Effector CD4-positive, alpha-beta T cell (primary cell): ENCODE measurements at places on chromosomes 16 and 17.
A peak's percentile ranks its signal among the peaks of the same experiment; 100 is the strongest.

- DNase-seq = no peak
Measured at GRCh38 chr16:4515611-4516233, 22.9 kb downstream of the CDIP1 start.

- DNase-seq = no peak
Measured at GRCh38 chr17:28173031-28173561, 130.6 kb downstream of the NLK start.

DNA sequence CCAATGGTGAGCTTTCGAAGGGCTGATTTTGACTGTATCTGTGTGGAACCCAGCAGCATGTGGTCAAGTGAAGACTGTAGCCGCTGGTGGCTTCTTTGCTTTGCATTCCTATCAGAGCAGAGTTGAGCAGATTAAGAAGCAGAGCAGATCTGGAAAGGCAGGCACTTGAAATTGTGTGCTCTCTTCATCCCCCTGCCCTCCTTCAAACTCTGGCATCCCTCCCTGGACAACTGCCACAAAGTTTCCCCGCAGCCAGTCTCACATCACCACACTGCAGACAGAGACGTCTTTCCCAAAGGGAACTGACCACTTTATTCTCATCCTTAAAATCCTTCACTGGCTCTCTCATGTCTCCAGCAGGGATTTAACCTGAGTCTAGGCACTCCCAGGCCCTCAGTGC, 237.1 kb upstream of the DYNLRB2 start:
- no peak for DNase-seq

- DNase-seq = peak; percentile 87
Measured at GRCh38 chr16:23835390-23836077, at the start of gene PRKCB. Gene PRKCB (plus strand): TSS chr16:23835983.

- DNase-seq = no peak
Measured at GRCh38 chr16:23896832-23897821, 61.3 kb downstream of the PRKCB start.

GRCh38 chr16:85593494-85594221, 19.5 kb upstream of the GSE1 start:
- DNase-seq = no peak

DNA sequence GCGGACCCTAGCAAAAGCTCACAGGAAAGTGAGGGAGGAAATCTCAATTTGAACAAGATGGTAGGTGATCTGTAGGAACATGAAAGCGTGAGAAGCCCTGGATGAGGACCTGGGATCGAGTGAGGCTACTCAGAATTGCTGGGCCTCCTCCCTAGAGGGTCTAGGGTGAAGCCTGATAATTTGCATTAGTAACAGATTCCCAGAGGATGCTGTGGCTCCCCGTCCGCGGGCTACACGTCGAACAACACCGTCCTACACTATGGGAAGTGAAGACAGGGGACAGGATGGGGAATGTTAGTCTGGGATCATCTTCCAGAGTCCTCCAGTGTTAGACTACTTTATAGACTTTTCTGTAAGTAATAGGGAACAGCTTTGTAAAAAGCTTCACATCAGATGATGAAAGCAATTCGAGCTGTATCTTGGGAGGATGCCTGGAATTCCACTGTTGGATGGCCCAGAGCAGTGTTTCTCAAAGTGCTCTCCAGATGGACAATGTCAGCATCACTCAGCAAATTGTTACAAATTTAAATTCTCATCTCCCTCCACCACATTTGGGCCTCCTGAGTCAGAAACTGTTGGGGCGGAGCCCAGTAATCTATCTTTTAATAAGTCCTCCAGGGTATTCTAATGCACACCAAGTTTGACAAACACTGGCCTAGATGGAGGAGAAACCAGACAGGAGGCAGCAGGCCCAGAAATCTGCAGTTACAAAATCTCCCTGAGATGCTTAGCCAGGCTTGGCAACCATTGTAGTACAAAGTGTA, 6.5 kb downstream of the FNDC8 start:
- DNase-seq = no peak

GRCh38 chr16:65919145-65919985, 447.1 kb upstream of the CDH5 start:
- no peak for DNase-seq

- DNase-seq = no peak
Measured at GRCh38 chr16:104928-105327, 26.9 kb downstream of the MPG start.

- no peak for DNase-seq
Measured at GRCh38 chr17:2958706-2959222, 104.6 kb downstream of the OR1D5 start.

GRCh38 chr17:64426596-64426995, 22.3 kb upstream of the MILR1 start:
- no peak for DNase-seq

- DNase-seq = no peak
Measured at GRCh38 chr17:81488276-81488860, 24.2 kb downstream of the ACTG1 start.

DNA sequence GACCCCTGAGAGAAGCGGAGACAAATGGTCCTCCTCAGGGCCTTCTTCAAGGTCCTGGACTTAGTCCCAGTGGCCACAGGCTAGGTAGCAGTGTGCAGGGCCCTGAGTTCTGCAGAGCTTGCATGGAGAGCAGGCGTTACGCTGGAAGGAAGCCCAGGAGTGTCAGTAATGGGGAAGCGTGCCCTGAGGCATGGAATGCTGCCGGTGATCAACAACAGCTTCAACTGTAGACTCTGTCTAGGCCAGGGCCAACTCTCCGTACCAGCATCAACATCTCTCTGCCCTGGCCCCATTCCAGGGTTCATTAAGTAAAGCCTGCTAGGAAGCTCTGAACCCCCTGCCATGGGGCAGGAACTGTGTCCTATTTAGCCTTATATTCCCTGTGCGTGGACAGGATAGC, 568 bp upstream of the TNK1 start:
- DNase-seq = no peak

GRCh38 chr17:42459256-42459800, 650 bp downstream of the ATP6V0A1 start:
- no peak for DNase-seq

GRCh38 chr17:29205047-29205446, 24.8 kb upstream of the MYO18A start:
- DNase-seq = no peak

GRCh38 chr16:75101635-75102034, 14.9 kb downstream of the LDHD start:
- DNase-seq = no peak

- DNase-seq = no peak
Measured at GRCh38 chr16:57801809-57802340, 416 bp downstream of the KIFC3 start.

GRCh38 chr17:39607851-39608130, at the start of gene NEUROD2:
Gene NEUROD2 (minus strand): TSS chr17:39607920. CDS start chr17:39606599, 1,321 bp downstream.
- no peak for DNase-seq

GRCh38 chr17:78882540-78883088, 20.4 kb downstream of the CEP295NL start:
- DNase-seq = no peak

GRCh38 chr16:66471716-66472393, 44.8 kb downstream of the BEAN1 start:
- no peak for DNase-seq

DNA sequence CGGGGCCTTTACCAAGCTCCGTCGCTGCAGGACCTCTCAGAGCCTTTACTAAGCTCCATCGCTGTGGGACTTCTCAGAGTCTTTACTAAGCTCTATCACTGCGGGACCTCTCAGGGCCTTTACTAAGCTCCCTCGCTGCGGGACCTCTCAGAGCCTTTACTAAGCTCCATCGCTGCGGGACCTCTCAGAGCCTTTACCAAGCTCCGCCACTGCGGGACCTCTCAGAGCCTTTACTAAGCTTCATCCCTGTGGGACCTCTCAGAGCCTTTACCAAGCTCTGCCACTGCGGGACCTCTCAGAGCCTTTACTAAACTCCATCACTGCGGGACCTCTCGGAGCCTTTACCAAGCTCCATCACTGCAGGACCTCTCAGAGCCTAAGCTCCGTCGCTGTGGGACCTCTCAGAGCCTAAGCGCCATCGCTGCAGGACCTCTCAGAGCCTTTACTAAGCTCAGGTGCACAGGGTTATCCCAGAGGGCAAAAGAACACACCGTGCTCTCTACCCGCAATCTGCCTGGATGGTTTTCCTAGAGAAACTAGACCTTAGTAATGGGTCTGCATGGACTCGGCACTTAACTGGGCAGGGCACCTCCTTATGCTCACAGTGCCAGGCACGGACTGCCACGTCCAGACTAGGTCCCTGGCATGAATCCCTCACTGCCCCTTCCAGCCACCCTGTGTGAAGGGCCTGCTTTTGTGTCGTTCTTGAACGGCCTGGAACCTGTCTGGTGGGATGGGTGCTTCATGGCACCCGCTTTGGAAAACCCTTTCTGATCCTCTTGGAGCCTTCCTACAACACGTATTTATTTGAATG, 69.2 kb upstream of the DOC2B start:
- no peak for DNase-seq

DNA sequence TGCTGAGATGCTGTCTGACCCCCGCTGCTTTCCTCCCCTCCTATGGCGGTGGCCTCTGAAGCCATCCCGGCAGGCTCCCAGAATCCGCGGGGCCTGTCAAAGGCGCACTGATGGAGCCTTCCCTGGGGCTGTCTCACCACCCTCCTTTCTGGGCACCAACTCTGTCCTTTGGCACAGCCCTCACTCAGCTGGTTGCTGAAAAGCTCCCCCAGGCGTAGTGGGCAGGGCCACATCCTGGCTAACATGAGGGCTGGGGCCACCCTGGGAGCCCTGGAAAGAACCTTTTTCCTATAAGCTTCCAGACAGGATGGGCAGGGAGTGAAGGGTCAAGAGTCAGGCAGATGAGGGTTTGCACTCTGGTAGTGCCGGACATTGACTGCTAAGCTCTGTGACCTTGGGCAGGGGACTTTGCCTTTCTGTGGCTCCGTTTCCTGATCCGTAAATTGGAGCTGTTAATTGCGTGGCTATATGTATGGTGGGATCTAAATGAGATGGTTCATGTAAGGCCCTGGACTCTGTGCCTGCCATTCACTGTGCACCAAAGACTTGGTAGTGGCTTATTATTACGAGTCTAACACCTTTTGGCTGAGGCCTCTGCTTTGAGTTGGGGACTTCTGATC, 27.6 kb upstream of the LASP1NB start:
- DNase-seq = no peak

DNA sequence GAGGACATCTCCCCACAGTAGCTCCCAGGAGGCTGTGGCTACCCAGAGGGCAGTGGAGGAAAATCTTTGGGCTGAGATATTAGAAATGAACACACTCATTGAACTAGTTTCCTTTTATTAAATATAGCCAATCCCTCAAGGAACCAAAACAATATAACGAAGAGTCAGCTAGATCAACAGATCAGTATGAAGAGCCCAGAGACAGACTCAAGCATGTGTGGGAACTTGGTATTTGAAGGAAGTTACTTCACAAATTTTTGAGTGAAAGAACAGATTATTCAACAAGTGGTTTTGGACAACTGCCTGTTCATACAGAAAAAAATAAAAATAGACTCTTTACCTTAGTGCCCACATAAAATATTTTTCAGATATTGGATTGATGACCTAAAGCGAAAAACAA, 183.6 kb upstream of the PMFBP1 start:
- no peak for DNase-seq

DNA sequence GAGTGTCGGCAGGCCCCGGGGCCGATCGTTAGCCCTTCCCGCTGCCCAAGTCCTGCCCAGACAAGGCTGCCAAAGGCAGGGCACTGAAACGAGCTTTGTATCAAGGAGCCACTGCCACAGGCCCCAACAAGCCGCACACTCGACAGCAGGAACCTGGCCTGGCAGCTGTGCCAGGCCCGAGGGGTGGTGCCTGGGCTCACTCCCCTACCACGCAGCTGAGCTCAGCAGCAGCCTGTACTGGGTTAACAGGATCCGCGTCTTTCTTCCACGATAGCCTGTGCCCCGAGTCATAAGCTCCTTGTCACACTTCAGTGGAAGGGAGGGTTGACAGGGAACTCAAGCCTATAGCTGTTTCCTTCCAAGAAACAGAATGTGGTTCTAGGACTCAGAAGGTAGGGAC, 87.9 kb downstream of the ABR start:
- no peak for DNase-seq

DNA sequence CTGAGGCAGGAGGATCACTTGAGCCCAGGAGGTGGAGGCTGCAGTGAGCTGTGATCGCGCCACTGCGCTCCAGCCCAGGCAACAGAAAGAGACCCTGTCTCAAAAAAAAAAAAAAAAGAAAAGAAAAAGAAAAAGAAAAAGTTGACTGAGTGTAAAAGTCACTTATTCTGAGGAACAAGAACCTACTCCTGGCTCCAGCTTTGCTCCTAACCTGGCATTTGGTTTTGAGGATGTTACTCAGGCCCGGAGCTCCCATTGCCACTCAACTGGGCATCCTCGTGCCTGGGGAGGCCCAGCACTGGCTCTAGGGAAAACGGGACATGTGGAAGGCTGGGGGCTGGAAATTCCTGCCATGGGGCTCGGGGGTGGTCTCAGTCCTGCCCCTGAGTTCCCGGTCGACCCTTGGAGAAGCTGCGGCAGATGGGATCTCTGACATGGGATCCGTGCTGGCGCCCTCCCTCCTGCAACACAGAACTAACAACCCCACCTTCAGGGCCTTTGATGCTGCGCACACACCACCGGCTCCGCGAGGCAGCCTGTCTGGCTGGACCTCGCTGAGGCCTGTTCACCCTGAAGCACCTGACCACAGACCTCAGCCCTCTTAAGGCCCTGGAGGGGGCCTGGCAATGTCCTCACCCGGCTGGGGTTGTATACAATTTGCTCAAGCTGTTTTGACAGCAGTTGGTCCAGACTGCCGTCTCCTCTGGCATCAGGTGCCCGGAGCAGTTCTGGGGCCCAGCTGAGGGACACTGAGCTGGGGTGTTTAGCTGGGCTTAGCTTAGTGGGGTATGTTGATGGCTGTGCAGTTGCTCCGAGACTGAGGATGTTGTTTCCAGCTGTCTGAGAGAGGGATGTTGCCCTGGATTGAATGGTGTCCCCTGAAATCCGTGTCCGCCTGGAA, 12.3 kb downstream of the CD7 start:
- no peak for DNase-seq

GRCh38 chr17:697682-698081, 17.0 kb downstream of the VPS53 start:
- DNase-seq = no peak

DNA sequence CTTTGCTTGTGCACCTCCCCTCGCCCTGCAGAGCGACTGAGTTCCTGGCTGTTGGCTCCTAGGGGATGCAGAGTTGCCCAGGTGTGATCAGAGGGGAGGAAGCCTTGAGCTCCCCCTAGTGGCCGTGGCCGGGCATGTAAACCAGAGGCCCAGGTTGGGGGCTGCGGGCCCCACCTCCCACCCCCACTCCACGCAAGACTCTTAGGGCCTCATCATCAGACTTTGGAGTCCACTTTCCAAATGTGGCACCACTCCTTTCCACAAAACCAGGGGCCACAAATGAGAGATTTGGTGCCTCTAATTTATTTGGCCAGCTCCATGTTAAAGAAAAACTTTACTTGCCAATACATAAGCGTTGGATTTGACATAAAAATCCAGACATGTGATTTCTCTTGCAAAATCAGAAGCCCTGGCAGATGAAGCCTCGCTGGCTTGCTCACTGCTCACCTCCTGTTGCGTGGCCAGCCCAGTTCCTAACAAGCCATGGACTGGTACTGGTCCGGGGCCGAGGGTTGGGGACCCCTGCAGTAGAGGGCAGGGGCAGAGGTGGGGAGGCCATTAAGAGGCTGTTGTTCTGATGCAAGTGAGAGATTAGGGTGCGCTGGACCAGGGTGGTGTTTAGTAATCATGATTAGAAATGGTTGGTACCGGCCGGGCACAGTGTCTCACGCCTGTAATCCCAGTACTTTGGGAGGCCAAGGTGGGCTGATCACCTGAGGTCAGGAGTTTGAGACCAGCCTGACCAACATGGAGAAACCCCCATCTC, 28.7 kb upstream of the GAS7 start:
- peak; percentile 27 for DNase-seq
